Putamen (tissue), 1 donor: ENCODE measurements at places on chromosomes 7 and 10.

GRCh38 chr7:132941905-132942304 is 140.0 kb downstream of the CHCHD3 start:
- no peak for DNase-seq

- no peak for DNase-seq
Measured at GRCh38 chr10:124157271-124157681, 63.9 kb upstream of the CHST15 start.

DNA sequence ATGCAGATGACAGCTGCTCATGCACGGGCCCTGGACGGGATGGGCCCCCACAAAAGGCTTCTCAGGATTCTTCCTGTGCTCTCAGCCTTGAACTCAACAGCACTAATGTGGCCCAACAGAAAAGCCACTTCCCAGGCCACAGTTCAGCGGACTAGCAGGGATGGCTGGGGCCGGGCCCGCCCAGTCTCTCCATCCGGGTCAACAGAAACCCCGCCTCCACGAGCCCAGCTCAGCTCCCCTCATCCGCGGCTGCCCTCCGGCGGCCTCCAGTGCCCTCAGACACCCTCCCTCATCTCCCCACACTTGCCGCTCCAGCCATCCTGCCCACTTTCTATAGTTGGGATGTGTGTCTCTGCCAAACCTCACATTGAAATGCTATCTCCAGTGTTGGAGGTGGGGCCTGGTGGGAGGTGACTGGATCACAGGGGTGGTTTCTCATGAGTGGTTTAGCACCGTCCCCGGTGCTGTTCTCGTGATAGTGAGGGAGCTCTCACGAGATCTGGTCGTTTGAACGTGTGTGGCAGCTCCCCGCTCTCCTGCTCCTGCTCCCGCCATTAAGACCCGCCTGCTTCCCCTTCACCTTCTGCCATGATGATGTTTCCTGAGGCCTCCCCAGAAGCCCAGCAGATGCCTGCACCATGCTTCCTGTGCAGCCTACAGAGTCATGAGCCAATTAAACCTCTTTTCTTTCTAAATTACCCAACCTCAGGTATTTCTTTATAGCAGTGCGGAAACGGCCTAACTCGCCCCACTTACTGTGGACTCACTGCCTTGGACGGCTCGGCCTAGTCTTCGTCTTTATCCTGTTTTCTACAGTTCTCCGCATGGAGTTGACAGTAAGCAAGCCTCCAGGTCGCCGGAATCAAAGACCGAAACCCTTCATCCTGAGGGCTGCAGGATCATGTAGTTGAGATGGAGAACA is 169.9 kb upstream of the RNF32 start:
- DNase-seq, result no peak

DNA sequence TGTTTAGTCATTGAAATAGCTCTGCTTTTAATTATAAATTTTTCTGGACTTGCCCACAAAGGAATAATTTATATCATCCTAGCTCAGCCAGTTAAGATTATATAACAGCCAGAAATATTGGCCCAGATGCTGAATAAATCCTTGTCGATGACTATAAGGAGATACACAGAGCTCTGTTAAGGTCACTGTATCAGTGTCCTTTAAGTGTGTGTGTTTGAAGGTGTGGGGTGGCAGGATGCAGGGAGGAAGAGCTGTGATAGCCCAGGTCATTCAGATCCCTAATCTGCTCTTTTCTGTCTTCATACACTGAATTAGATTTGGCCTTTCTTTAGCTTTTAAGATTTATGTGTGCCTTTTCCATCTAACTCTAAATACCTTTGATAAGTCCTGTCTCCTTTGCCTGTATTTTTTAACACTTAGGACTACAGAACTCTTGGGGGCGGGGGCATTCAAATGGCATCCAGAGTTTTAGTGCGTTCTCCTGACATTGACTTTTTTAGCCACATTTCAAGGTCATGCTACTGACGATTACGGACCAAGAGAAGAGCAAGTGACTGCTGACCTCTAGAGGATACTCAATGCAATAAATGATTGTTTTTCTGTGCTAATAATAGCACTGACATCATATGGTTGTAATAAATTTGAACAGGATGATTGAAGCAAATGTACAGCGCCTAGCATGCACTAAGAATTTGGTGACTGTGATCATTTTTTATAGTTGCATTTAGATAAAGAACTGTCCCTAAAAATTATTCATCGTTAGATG is 172.3 kb downstream of the CACNB2 start:
- no peak for DNase-seq

- no peak for DNase-seq
Measured at GRCh38 chr10:75209086-75209920, 1.3 kb upstream of the VDAC2 start.

DNA sequence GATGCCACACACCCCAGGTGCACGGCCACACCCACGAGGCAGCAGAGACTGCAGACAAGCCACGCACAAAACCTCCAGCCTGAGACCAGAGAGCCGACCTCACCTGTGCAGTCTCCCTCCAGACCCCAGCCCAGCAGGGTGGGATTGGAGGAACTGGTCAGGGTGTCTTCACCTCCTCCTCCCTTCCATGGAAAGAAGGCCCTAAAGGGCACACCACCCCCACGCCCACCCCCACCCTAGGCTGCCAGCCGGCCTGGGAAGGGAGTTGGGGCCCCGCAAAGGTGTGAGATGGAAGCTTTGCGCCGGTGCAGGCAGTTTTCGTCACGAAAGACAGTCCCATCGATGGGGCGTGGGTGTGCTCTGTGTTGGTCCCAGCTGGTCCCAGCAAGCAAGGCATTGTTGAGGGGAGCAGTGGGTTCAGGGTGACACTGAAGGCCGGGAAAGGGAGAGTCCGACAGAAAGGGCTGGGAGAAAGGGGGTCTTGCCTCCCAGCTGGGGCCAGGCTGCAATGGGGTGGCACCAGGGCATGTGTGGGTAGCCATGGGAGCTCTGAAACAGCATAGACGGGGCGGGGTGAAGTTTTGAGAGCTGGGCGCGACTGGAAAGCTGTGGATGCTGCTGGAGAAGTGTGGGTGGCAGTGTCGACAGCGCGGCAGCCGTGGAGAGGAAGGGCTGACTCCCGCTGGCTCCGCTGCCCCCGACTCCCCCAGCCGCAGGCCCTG is 349.2 kb downstream of the GLRX3 start:
- no peak for DNase-seq

DNA sequence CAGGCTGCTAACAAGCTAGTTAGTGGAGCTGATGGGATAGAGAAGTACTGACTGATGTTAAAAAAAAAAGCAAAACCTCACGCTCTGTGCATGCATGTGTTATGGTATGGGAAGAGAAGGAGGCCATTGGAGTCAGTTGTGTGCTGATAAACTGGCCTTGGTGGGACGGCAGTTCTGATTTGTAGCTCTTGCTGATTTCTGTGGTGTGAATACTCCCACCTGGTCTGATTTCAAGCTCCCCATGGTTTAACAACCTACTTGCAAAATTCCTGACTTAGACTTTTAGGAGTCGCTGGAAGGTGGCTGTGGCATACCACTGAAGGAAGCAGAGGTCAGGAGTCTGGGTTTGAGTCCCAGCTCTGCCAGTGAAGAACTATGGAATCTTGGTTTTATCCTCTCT is 15.2 kb downstream of the CAMK1D start:
- DNase-seq, result no peak

DNA sequence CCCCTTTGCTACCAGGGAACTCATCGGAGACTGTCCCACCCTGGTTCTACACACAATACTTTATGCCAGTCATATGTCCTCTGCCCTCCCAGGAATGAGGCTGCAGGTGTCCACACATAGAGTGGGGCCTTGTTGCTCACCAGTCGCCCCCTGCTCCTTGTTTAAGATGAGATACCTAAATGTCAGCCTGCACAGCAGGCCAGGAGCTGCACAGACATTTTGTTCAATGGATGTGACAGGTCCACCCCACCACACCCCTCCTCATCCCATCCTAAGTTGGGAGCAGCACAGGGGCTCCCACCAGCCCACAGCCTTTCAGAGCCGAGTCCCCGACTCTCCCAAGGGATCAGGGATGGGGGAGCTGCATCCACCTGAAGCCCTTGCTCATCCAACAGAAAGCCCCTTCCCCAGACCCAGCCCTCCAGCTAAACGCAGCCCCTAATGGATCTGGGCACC is 6.2 kb upstream of the GRID1 start:
- no peak for DNase-seq

GRCh38 chr10:102814873-102815661 is 22.1 kb downstream of the CYP17A1 start:
- no peak for DNase-seq

DNA sequence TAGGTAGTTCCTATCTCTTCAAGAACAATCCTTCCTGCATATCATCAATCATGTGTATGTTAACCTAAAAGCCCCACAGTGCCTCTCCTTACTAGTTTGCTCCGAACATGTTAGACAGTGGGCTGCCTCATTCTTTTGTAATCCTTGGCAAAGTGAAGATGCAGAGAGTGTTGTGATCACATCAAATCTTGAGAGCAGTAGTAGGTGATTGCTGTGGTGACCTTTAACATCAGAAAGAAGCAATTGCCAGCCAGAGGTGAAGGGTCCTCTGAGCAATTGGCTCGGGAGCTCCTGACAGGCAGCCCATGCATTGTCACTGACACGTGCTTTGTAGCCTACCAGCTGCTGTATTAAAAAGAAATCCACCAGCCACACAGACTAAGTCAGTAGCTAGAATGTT is 19.6 kb upstream of the GSTK1 start:
- no peak for DNase-seq

- DNase-seq, result no peak
Measured at GRCh38 chr10:77226853-77227565, 410.6 kb downstream of the KCNMA1 start.

DNA sequence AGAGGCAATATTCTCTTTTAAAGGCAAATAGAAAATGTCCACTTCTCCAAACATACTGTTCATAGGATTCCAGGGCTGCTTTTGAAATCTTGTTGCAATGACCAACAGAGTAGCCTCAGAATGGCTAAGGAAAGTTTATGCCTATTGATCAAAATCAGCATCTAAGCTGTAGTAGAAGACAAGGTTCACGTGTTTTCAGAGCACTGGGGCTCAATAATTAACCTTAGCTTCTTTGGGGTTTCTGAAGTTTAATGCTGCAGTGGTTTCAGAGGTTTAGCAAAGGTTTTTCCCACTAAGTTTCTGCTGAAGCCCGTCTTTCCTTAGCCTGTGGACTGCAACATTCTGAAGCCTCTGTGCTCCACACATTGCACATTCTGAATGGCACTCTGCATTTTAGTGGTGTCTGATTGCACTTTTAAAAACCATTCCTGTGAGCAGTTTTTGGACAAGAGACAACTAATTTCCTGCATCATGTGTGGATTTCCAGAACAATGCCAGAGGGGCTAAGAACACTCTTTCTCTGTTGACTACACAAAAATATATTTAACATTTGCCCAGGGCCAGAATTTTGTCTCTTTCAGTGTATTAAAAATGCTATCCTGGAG is 342.5 kb downstream of the PTEN start:
- no peak for DNase-seq

GRCh38 chr7:24284699-24285506 is 913 bp downstream of the NPY start:
- DNase-seq, result no peak

DNA sequence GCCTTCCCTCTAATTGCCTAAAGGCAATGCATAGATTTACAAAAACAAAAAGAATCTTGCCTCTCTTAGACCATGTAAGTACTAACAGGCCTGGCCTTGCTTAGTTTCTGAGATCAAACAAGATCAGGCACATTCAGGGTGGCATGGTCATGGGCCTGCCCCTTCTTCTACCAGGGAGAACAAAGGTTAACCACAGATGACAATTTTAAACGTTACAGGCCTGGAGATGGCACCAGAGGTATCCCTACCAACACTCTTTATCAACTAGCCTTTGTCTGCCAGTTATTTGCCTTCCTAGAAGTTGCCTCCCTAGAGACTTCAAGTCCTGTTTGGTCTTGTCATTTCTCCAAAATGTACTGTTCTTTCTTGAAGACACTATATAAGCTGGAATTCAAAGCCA is 252.6 kb downstream of the DOCK4 start:
- peak; percentile 47 for DNase-seq

DNA sequence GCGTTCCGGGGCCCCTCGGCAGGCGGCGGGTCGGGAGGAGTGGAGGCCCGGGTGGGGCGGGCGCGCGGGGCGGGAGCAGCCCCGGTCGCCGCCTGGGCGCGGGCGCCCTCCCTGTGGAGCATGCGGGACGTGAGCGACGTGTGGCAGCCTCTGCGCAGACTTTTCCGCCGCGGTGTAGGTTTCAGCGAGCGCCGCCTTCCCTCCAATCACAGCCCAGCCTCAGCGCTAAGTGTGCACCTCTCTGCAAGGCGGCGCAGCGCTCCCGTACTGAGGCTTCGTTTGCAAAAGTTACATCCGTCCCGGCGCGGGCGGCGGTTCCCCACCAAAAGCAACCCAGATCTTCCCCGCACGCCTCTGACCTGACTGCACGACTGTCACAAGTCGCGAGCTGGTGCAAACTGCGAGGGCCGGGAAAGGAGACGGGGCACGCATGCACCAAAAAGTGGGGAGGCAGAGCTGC is 1.2 kb upstream of the PFKFB3 start:
- peak; percentile 89 for DNase-seq

- no peak for DNase-seq
Measured at GRCh38 chr7:33868166-33868565, 37.2 kb upstream of the BMPER start.

DNA sequence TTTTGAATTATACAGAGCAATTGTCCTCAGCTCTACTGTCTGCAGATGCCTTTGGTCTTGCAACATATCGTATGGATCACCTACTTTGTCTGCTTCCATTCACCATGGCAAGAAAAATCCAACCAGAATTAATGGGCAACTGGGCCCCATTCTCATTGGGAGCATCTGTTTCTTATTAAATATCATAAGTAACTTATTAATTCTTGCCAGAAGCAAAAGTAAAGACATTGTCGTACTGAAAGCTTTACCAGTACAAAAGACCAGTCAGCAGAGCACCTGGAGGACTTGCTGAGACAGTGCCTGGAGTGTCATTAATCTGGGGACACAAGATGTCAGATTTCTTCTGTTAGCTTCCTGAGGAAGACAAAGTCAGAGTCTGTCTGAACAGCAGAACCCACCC is 404.5 kb downstream of the INHBA start:
- no peak for DNase-seq

- DNase-seq, result no peak
Measured at GRCh38 chr10:114283091-114283490, 44.0 kb downstream of the VWA2 start.

- DNase-seq, result no peak
Measured at GRCh38 chr7:148397551-148397950, 193.0 kb upstream of the C7orf33 start.

GRCh38 chr7:135716677-135717238 is 11.2 kb downstream of the SLC13A4 start:
- DNase-seq, result no peak

- no peak for DNase-seq
Measured at GRCh38 chr10:61336831-61337230, 116.3 kb downstream of the TMEM26 start.

DNA sequence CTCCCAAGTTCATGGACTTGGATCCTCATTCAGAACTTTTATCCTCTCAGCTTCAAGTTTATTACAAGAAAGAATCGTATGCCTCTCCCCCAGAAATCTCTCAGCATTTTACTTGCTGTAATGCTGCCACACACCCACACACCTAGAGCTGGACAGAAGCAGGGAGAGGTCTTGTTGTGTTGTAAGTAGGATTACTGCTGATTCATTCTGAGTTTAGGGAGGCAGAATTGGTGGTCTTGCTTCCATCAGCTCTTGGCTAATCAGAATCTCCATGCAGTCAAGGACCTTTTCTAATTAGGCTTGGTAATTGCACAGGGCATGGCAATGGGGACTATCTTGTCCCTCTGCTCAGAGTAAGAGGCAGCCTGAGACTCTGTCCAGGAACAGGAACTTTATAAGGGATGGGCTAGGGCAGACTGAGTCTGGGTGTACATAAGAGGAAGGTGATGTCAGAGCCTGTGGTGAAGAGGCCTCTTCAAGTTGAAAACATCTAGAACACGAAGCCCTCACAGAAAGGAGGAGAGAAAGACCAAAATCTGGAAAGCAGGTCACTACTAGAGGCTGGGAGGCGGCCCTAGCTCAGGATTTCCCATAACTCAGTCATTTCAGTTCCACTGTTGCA is 7.0 kb upstream of the PTPRE start:
- no peak for DNase-seq
